Posterior vena cava (tissue), 2 donors: ENCODE measurements at places on chromosomes 3 and 15.
A peak's percentile ranks its signal among the peaks of the same experiment; 100 is the strongest.

GRCh38 chr15:29452881-29453731 lies 183.5 kb upstream of the NSMCE3 start:
- DNase-seq, result no peak

- DNase-seq, result no peak
Measured at GRCh38 chr3:120442975-120443517, 7.7 kb downstream of the FSTL1 start.

DNA sequence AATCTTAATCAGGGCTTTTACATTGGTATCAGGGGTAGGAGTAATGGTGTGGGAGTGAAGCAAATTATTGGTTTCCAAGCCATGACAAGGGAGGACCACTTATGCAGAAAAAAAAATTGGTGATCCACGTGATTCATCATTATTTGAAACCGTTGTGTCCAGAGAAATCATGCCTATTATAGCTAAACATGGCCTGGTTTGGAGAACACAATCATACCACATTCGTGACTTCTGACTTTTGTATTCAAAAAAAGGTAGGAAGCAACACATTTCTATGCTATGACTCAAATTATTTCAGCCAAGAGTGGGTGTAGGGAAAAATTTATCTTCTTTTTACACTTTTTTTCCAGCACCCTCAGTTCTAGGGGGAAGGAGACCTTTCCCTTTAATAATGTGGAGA lies 924.3 kb upstream of the GBE1 start:
- no peak for DNase-seq

DNA sequence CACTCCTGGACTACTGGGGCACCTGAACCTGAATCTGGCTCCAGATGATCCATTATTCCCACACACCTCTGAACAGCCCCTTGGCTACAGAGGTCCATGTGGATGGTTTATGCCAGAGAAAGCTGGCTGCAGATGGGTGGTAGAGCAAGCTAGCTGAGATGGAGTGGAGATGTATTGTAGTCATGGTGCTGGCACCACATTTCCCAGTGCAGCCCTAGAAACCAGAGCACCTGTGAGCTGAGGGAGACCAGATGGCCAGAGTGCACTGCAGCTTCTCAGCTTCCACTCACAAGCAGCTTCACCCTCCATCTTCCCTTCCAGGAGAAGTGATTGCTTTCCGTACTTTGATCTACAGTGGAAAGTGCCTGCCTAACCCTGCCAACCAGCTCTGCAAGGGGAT lies 29.9 kb downstream of the RBP1 start:
- no peak for DNase-seq

DNA sequence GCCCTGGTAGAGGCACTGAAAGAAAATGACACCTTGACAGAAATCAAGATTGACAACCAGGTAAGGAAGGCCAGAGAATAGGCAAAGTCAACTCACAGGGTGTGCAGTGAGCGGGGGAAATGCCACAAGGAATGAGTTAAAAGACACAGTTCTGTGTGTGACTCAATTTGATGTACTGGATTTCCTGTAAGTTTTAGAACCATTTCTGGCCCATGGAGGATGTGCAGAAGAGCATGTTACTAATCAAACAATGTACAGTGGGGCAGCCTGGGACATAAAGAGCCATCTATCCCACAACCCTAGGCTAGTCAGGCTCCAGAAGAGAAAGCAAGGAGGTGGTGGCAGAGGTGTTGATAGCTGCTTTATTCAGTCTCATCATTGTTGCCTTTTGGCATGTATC lies 31.2 kb upstream of the TMOD3 start:
- DNase-seq, result no peak

DNA sequence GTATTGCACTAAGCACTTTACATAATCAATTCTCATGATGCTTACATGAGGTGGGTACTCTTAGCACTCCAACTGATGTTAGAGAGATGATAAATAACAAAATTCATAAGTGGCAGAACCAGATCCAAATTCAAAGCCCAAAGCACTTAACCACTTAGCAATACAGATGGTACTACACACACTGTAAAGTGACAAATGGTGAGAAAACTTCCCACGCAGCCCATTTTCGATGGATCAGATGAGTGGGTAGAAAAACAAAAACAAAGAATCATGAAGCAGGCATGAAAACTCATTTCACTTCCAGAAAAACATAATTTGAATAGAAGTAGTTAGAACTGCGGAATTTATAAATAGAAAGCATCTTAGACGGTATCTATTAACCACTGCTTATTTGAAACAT lies 66.2 kb downstream of the FRMD4B start:
- DNase-seq, result no peak

DNA sequence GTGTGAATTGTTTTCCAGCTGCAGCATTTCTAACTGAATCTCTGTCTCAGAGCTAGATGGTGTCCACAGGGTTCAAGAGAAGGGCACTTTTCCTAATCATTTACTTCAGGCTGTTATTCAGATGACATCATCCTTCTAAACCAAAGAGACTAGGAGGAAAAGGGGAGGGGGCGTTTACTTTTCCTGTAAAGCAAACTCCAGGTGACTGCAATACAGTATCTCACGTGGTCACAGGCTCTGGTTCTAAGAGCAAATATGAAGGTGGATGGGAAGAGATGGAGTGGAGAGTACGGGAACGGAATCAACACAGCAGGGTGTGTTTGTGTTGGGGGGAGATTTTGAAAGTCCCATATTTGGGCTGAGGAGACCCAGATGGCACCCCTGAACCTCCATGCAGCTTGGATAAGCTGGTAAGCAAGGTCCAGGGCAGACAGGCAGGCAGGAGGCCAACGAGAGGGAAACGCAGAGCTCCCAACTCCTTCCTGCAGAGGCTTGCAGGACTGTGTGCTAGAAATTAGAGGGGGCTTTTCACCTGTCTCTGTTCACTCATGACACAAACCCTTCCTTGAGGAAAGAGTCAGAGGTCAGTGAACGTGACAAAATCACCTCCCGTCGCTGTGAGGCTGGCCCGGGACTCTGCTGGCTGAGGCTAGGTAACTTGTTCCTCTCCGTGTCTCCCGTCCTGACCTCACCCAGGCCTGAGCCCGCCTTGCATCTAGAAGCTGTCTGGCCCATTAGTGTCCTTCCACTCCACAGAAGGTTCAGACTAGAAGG lies 151.2 kb downstream of the OPA1 start:
- DNase-seq, result no peak

GRCh38 chr3:128624526-128625138 lies 26.0 kb downstream of the RPN1 start:
- DNase-seq, result peak; percentile 18

DNA sequence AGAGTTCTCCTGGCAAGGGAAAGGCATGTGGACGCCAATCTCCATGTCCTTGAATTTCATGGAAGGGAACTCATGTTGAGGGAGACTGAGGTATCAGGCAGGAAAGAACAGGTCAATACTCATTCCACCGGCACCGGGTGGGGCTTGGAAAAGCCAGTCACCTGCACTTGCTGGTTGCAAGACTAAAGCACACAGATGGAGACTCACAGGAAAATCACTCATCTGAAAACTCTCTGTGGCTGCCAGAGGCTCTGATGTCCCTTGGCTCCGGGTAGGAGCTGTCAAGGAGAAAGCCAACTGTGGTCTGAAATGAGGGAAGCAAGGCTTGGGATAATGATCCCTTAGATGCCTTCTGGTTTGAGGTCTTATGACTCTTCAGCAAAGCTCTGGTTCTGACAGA lies 8.7 kb upstream of the CGNL1 start:
- no peak for DNase-seq

DNA sequence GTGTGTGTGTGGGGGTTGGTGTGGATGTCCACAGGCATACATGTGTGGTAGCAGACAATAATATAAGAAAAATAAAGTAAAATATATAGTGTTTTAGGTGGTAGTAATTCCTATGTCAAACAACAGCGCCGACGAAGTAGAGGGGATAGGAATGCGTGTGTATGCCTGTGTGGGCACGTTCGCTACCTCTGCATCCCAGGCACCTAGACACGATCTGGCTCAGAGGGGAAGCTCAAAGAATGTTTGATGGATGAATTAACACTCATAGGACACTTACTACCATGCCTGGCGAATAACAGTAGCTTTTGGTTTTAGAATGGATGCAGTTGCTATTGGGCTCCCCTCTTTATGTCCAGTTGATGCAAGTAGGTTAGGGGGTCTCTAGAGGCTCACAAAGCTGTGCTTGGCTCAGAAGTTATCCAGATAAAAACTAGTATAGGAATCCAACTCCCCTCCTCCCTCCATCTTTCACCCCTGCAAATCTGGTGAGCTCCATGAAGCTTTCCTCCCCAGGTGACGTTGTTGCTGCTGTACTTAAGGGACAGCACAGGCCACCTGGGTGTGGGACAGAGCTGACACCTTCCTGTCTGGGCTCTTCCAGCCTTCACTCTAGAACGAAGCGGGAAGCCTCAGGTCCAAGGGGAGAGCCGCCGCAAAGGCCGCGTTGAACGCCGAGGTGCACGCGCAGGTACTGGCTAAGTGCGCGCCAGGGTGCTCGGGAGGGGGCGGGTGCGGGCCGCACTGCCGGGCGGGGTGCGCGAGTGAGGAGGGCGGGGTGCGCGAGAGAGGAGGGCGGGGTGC lies 192.6 kb upstream of the LYSMD4 start:
- DNase-seq, result no peak

DNA sequence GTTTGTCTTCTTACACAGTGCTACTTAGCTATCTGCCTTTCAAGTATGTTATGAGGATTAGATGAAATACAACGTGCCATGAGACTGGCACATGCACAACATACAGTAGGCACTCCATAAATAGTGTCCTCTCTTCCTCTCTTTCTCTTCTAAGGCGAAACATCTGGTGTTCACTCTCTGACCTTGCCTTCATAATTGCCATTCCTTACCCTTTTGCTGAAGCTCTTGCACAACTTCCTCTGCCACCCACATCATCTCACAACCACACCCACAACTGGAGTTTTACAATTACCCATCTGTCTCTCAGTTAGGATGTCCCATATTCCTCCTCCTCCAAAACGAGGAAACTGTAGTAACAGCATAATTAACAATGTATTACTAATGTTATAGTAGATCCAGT lies 26.4 kb upstream of the ACP3 start:
- DNase-seq, result no peak

DNA sequence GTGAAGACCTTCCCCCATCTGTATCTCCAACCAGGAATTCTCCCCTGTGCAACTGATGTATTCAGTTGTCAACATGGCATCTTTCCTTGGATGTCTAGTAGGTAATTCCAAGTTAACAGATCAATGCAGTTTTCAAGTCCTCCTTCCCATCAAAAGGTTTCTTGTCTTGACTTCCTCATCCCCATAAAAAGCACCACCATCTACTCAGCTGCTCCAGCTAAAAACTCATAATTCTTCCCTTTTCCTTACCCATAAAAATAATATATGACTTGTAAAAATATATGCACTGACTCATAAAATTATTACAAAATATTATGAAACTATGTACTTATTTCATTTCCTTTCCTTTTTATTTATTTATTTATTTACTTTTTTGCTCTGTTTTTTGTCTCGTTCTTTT lies 5.0 kb upstream of the CAND2 start:
- no peak for DNase-seq

GRCh38 chr3:179430277-179430870 lies 20.9 kb downstream of the GNB4 start:
- DNase-seq, result no peak

GRCh38 chr3:172591876-172592771 lies 68.9 kb upstream of the TNFSF10 start:
- no peak for DNase-seq

DNA sequence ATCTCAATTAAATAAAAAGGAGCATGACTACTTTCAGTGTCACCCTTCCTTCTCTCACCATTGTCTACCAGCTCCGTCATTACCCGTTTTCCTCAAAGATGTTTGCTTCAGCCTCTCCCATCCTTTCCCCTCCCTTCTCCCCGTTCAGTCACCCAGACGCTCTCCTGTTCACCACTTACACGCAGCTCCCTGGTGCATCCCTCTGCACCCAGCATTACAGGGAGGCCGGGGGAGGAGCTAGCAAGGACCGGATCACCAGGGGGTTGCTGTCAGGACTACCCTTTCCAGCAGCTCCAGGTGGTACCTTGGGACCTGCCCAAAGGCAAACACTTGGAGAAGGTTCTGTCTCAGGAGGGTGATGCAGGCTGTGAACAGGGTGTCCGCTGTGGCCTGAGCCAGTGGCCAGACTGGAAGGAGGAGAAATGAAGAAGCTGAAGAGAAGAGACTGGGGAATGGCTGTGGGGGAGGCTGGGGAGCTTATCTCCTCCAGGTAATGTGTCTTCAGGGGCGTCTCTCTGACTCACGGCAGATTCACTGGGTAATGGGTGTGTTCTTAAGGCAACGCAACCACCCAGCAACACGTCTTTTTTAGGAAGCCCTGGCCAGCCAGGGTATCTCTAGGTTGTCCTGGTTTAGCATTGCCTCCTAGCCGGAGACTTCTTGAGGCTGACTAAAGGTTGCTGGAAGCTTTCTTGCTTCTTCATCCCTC lies 21.8 kb upstream of the BDH1 start:
- DNase-seq, result no peak

DNA sequence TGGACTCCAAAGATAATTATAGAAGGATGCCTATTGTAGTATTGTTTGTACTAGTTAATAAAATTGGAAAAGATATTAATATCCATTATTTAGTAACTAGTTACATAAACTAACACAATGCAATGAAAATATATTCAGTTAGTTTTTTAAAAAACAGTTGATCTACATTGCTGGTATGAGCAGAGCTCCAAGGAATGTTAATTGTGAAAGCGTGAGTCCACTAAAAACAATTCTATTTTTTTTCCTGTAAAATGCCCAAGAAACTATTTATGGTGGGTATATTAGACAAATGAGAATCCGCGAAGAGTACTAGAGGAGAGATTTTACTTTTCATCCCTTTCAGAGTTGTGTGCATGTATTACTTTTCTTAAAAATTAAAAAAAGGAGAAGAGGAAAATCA lies 104.3 kb downstream of the MCTP2 start:
- DNase-seq, result no peak

DNA sequence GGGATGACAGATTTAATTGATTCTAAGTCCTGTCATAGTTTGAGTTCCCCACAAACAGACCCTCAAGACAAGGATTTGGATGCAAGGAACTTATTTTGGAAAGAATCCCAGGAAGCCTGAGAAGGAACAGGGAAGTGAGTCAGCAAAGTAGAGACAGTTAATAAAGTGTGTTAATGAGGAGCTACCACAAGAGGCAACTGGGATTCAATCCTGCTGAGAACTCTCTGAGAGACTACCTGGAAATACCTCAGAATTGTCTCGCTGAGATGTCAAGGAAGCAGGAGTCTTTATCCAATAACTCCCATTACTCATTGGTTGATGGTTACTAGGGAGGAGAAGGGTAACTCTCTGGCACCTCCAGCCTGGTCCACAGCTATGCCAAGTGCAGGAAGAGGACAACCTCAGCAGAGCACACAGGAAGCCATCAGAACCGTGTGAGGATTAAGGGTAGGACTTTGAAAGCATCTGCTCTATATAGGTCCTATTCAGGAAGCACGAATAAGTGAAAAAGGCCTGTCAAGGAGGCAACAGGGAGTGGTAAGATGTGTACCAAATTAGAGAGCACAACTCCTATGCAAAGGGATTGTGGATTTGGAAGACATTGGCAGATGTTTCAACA lies 311.1 kb upstream of the KCNH8 start:
- DNase-seq, result no peak

GRCh38 chr3:196195664-196196265 lies 15.4 kb downstream of the ZDHHC19 start:
- DNase-seq, result no peak

GRCh38 chr3:40366203-40367162 lies 20.5 kb upstream of the ENTPD3 start:
- no peak for DNase-seq
